ENCODE measurements at places on chromosomes 16 and 17.

- DNase-seq: no peak
Observed at GRCh38 chr17:30519166-30519565, 42.0 kb downstream of the GOSR1 start.

- DNase-seq: no peak
Observed at GRCh38 chr16:11412175-11412904, 67.1 kb downstream of the RMI2 start.

- DNase-seq: no peak
Observed at GRCh38 chr17:78142119-78142861, 3.9 kb upstream of the C17orf99 start.

- DNase-seq: no peak
Observed at GRCh38 chr16:55367301-55367811, 43.4 kb downstream of the IRX6 start.

GRCh38 chr17:39164675-39165143, 1.3 kb downstream of the ARL5C start:
- no peak for DNase-seq

DNA sequence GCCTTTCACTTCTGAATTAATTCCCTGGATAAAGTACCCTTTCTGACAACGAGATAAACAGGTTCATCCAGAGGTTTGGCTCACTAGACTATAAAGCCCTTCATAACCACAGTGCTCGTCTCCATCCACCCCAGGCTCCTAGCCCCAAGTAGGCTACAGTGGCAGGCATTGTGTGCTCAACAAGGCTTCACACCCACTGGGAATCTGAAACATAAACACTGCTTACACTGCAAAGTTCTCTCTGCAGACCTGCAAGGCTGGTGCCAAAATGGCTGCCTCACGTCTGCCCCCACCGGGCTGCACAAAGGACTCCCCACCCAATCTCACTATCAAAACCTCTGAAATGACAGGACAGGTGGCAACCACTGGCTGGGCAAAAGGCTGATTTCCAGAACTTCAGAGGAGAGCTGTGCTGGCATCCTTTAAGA, 5.1 kb upstream of the HLF start:
- no peak for DNase-seq

GRCh38 chr17:63946440-63947363, 14.6 kb upstream of the CD79B start:
- DNase-seq: no peak

- DNase-seq: no peak
Observed at GRCh38 chr16:88378836-88379693, 3.7 kb upstream of the ZNF469 start.

GRCh38 chr17:51154176-51154575, 817 bp downstream of the NME1 start:
- DNase-seq: no peak

DNA sequence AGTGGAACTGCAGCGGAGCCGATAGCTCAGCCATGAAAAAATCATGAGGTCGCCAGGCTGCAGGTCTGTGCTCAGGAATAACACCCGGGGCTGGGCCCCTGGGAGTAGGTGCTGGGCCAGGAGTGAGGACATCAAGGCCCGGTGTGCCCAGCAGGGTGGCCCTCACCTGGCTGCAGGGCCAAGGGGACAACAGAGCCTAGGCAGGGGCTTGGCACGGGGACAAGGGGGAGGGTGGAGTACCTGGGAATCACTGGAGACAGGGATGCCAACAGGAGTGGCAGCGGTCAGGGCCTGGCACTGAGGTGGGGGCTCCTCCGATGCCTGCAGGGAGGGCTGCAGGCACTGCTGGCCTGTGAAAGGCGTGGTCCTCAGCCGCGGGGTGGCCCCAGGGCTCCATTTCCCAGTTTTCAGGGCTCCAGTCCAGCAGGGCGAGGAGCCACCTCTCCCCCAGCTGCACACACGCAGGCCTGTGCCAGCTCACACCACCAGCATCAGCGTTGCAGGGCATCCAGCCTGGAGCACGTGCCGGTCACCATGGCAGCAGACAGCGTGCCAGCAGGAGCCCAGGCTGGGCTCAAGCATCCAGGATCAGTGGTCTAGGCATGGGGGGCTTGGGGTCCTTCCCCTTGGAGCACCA, 4.7 kb upstream of the FSCN2 start:
- no peak for DNase-seq

DNA sequence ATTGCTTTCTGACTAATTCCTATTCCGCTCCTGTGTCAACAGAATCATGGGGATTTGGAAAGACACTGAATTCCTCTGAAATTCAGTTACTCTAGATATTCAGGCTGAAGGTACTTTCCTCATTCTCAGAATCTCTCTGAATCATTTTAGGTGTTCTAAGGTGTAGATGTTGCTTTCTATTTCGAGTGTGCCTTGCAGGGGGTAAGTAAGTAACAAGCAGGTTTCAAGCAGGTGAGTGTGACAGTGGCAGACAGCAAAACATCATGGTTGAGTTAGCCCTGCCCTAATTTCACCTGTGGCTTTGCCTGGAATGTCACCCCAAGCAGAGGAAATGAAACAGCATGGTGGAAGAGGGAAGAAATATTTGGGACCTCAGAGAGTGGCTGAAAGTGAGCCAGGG, 75.1 kb downstream of the SHISA9 start:
- DNase-seq: no peak

GRCh38 chr16:29112755-29113347, 128.0 kb downstream of the LAT start:
- no peak for DNase-seq

- DNase-seq: no peak
Observed at GRCh38 chr17:13031718-13032350, 14.0 kb upstream of the ELAC2 start.

DNA sequence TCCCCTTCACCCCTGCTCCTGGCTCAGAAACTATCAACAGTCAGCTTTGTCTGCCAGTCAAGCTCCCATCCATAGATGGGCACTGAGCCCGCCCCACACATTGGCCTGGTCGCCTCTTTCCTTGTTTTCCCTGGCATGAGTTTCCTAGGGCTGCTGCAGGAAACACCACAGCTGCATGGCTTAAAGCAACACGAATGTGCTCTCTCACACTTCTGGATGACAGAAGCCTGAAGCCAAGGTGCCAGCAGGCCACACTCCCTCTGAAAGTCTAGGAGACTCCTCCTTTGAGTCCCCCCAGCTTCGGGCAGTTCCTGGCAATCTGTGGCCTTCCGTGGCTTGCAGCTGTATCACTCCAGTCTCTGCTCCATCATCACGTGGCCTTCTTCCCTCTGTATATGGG, 69.9 kb downstream of the TBC1D16 start:
- DNase-seq: no peak

- DNase-seq: no peak
Observed at GRCh38 chr16:85519540-85520231, 93.4 kb upstream of the GSE1 start.

DNA sequence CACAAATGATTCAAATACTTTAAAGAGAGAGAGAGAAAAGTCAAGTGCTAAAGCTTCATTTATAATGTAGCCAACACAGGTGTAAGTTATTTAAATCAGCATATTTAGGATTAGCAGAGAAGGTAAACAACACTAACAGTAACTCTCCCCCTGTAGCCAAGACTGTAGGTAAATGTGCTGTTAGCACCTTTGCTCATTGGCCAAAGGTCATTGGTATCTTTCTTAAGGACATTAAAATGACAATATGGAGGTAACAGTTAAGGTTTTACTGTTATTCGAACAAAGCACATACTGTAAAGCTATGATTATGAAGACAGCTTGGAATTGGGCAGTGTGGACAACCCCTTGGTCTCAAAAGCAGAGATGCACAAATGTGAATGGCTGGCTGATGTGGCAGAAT, 28.7 kb downstream of the LITAFD start:
- DNase-seq: no peak

DNA sequence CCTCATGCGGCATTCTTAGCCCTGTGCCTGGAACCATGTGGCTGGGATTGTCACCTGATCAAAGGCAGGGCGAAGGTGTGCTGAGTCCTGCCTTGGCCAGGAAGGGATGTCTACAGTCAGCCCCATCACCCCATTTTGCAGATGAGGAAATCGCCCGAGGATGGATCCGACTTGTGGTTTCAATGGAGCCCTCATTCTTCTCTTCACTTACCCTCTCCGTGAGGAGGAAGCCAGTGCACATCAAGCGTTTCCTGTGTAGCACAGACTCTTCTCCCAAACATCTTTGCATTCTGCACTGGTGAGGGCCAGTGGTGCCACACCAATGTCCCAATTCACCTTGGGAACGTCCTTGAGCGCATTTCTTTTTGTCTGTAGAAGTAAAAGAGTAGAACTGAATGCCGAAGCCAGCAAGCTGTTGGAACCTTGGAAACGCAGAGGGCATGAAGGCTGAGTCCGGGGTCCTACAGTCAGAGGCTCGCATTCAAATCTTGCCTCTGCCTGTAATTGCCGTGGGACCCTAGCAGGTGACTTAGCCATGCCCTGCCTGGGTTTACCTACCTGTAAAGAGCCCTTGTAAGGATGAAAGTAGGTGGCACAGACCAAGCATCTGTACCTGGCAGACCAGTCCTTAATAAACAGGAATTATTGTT, 85.4 kb downstream of the IRF8 start:
- DNase-seq: no peak

DNA sequence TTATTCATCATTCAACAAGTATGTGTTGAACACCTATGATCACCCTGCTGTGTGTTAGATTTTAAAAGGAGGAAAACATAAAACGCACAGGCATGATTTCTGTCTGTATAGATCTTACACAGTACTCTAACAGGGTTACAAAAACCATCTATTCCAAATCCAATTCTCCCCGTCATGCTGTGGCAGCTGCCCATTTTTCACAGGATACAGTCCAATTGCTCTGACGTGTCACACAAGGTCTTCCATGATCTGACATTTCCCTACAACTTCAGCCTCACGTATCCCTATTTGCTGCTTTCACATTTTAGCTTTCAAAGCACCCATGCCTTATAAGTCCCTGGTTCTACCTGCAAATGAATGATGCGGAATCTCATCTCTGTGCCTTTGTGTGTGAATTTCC, 67.0 kb upstream of the CNTNAP4 start:
- DNase-seq: no peak

- DNase-seq: no peak
Observed at GRCh38 chr17:72592242-72592966, 471.6 kb downstream of the SOX9 start.

DNA sequence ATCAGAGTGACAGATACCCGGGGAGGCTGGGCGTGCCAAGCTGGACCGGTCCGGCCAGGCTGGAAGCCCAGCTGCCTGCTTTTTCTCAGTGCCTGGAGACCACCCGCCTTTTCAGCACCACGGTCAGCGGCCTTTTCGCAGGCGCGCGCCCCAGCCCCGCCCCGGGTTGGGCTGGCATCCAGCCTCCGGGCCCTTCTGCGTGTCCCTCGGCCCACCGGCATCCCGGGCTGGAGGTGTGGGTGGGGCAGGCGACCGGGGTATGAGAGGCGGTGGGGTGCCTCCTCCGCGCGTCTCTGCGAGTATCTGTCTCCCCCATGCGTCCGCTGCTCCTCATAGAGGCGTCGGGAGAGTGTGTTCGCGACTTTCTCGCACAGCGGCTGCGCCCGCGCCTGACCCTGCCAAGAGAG, 102.5 kb downstream of the MRM1 start:
- no peak for DNase-seq

DNA sequence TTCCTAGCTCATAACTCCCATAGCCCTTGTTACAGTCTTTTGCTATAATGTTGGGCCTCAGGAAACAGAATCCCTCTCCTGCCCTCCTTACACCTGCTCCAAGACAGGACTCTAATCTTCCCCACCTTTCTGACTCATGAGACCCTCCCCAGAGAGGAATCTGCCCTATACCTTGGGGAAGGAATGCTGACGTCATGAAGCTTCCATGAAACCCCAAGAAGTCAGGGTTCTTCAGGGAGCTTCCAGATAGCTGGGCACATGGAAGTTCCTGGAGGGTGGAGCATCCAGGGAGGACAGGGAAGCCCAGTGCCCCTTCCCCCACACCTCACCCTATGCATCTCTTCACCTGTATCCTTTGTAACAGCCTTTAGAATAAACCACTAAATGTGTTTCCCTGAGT, 285.7 kb downstream of the SOX9 start:
- DNase-seq: no peak

GRCh38 chr16:55571191-55571897, 4.9 kb downstream of the CAPNS2 start:
- no peak for DNase-seq

- DNase-seq: no peak
Observed at GRCh38 chr16:89956505-89957215, 8.1 kb downstream of the DEF8 start.

- DNase-seq: no peak
Observed at GRCh38 chr17:78300962-78301820, 58.7 kb downstream of the SOCS3 start.

GRCh38 chr17:8256691-8257090, 7.6 kb downstream of the PFAS start:
- no peak for DNase-seq

- no peak for DNase-seq
Observed at GRCh38 chr16:3249020-3249419, 7.4 kb downstream of the MEFV start.

- DNase-seq: peak; percentile 38
Observed at GRCh38 chr16:6690741-6691140, 641.9 kb upstream of the RBFOX1 start.

- DNase-seq: no peak
Observed at GRCh38 chr17:15298176-15298575, 33.0 kb upstream of the PMP22 start.

DNA sequence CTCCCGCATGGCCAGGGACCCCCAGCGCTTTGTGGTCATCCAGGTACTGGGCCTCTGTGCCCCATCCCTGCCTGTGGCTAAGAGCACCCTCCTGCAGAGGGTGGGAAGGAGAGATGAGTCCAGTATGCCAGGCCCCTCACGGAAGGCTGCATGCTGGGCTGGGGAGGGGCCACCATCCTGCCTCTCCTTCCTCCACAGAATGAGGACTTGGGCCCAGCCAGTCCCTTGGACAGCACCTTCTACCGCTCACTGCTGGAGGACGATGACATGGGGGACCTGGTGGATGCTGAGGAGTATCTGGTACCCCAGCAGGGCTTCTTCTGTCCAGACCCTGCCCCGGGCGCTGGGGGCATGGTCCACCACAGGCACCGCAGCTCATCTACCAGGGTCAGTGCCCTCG, 3.7 kb downstream of the MIEN1 start:
- no peak for DNase-seq

- DNase-seq: no peak
Observed at GRCh38 chr17:65797809-65798208, 236.4 kb upstream of the AXIN2 start.

DNA sequence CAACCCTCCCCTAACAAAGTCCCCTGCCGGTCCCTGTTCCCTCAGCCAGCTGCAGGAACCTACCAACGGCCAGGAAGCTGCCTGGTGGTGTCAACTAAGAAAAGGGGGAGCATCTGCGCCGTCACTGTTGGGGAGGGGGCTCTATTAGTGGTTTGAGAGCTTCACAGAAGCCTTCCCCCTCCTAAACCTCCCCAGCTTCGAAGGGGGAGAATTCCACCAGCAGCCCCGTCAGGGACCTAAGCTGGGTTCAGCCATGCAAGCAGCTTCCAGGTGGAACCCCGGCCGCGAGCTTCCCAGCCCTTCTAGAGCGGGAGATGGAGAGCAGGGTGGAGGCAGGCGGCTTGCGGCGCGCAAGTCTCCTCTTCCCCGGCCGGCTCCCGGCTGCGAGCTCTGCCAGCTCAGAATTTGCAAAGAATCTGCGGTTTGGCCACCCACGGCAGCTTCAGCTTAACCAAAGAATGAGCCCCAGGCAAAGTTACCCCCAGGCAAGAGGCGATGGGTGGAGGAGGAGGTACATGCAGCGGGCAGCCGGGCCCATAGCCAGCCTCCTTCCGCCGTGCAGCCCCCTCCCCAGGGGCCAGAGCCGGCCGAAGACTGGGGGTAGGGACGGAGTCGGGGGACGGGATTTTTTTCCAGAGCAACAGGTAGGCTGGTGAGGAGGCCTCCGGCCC, 33.7 kb downstream of the DDX19A start:
- no peak for DNase-seq

Data from cerebellar nuclear complex (tissue), 1 donor.